ENCODE measurements at places on chromosomes 4 and X.

- DNase-seq = no peak
Measured at GRCh38 chrX:23503835-23504539, 163.3 kb upstream of the PRDX4 start.

DNA sequence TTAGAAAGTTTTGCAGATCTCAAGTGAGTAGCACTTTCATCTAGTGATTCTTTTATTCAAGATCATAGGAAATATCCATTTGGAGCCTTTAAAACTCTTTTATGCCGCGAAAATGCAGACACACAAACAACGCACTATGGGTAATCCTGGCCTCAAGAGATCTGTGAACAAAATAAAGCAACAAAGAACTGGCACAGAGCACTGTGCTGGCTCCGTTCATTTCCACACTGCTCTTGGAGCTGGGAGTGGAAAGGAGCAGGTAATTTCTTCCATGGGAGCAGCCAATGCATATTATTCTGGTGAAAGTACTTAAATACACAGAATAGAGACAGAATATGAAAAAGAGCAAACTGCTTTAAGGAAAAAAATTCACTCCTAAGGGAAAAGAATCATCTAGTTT lies 172.7 kb upstream of the FRG1 start:
- no peak for DNase-seq

GRCh38 chrX:13719192-13719856 lies 15.1 kb downstream of the TRAPPC2 start:
- DNase-seq = no peak

- DNase-seq = no peak
Measured at GRCh38 chr4:83360018-83360417, 25.4 kb upstream of the HPSE start.

Data from stimulated activated CD4-positive, alpha-beta T cell treated with anti-CD3 and anti-CD28 coated beads, TNF-alpha, amount 100 ng/mL, for 1 hour (primary cell).